Renal pelvis (tissue), 12 donors: ENCODE measurements at places on chromosomes 5 and 9.

- no peak for DNase-seq
These were observed 28.8 kb downstream of the ADAMTSL2 start for GRCh38 chr9:133563291-133563796.

DNA sequence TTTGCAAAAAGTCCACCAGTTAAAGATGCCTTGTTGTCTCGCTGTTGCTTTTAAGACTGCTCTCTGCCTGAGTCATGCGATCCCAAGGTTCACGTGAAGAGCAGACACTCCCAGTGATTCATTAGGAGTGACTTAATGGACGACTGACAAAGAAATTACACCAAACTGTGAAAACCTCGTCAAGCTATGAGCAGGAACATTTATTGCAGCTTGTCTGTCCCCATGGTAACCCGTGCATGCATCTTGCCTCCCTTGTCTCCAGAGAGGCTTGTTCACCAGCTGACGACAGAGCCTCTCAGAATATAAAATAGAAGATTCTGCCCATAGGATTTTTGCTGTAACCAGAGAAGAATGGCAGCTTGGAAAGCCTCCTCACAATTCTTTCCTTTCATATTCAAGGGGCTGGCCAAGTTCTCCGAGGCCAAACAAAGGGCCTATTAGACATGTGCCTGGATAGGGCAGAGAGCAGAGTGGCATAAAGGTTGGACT lies 352.7 kb downstream of the SPOCK1 start:
- DNase-seq, result peak; percentile 88

DNA sequence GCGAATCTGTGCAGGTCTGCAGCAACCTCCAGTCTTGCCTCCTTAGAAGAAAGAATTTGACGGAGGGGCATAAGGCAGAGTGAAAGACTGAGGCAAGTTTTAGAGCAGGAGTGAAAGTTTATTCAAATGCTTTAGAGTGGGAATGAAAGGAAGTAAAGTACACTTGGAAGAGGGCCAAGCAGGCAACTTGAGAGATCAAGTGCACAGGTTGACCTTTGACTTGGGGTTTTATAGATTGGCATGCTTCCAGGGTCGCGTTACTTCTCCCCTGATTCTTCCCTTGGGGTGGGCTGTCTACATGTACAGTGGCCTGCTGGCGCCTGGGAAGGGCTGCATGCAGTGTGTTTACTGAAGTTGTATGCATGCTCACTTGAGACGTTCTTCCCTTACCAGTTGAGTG lies 127.2 kb upstream of the FER start:
- no peak for DNase-seq

- DNase-seq, result no peak
These were observed 14.1 kb upstream of the STRBP start for GRCh38 chr9:123282362-123283047.

DNA sequence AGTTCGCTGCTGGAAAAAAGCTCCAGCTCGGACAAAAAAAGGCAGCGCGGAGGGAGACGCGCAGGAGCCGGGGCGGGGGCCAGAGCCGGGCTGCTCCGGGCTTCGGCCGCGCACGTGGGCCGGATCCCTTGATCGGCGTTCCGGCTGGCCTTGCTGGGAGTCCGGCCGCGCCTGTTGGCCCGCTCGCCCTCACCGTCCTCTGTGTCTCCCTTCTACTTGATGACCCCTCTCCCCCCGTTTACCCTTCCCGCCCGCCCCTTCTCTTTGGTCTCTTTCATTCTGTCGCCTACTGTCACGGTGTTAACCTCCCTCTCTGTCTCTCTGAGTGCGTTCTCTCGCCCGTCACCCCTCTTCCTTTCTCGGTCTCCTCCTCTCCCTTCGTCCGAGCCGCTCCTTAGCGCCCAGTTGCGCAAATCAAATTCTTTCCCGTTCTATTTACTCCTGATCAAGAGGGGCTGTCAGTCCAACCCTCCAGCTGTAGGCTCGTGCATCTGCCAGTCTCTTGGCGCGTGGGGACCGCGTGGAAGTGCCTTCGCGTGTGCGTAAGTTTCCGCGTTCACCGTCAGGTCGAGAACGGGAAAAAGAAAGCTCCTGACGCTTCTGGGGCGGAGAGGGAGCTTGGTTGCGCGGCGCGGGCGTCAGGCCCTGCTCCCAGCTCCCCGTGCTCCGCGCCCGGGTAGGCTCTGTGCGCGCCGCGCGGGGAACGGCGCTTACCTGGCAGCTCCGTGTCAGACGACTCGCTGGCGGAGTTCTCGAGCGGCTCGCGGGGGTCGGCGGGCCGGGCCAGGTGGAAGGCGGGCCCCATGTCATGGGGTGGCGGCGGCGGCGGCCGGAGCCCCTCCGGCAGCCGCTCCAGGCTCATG lies 798 bp downstream of the PITX1 start:
- no peak for DNase-seq

DNA sequence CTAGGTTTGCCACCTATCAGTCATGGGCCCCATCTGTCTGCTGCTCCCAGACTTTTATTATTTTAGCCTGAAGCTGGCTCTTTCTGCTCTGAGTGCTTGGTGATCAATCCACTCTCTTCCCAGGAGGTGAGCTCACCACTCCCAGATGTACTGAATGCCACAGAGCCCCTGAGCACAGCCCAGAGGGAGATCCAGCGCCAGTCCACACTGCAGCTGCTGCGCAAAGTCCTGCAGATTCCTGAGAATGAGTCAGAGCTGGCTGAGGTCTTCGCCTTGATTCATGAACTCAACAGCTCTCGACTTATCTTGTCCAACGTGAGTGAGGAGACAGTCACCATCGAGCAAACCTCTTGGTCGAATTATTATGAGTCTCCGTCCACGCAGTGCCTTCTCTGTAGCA lies 36.0 kb downstream of the HMGXB3 start:
- no peak for DNase-seq

DNA sequence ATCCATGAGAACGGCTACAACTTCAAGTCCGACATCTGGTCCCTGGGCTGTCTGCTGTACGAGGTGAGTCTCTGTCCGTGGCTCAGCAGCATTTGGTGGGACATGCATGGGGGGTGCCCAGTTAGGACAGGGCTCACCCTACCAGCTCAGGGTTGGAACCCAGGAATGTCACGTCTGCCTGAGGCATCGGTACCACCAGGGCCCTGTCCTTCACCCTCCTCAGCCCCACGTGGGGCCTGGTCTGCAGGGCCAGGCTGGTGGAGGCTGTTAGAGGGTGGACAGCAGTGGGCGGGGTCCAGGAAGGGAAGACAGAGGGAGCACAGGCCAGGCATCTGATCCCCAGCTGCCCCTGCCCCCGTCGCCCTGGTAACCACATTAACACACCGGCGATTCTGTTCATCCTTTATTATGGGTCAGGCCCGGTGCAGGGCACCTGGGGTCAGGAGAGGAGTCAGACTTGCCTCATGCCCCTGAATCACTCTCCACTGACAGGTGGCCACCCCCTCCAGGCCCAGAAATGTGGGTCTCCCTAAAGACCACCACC lies 75.6 kb downstream of the PSMB7 start:
- no peak for DNase-seq

GRCh38 chr5:124000538-124000937 lies 488.6 kb downstream of the CSNK1G3 start:
- no peak for DNase-seq

DNA sequence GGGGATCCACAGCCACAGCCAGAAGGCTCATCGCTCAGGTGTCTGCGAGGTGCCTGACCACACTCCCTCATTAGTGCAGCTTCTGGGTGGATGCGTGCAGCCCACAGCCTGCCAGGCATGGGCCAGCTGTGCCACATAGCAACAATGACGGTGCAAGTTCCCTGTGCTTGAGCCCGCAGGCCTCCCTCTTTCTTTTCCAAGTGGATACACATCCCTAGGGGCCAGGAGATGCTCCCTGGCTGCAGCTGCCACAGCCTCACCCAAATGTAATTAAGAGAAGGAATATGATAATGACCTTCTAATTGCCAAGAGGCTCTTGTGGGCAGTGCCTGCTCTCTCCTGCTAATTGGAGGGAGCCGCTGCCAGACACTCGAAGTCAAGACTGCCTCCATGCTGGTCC lies 116.0 kb upstream of the PPP1R26 start:
- no peak for DNase-seq

DNA sequence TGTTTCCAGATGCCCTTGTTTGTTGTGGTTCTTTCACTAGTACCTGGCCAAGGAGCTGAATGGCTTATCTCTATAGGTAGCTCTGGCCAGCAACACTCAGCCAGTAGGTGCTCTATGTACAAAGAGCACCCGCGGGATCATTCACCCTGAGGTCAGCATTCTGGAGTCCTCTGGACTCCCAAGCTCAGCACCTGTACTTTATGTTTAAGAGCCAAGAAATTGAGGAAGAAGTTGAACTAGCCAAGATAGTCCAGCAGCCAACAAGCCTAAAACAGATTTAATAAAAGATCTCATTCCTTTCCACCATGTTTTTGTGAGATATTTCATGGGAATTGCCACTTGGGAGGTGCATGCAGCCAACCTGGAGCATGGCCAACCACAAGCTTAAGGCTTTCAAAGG lies 242.6 kb upstream of the PAPPA start:
- no peak for DNase-seq

GRCh38 chr5:107893642-107894041 lies 222.9 kb upstream of the EFNA5 start:
- DNase-seq, result no peak

- no peak for DNase-seq
These were observed 25.8 kb downstream of the LMBRD2 start for GRCh38 chr5:36125868-36126267.

DNA sequence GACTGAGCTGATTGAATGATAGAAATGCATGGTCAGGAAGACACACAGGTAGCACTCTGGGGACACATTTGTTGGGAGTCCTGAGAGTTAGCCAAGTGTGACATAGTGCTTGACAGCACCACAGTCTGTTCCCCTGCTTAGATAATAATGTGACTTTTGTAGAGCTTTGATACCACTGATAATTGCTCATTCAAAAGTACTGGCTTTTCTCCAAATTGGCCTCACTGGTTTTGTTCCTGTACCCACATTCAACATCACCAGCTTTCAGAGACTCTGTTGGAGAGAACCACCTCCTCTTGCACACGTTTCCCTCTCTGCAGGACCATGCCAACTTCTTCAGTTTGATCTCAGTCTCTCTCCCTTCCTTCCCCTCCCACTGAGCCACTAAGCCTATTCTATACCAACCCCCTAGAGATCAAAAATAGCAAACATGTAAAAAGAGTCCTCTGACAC lies 52.5 kb upstream of the IL7R start:
- DNase-seq, result no peak

DNA sequence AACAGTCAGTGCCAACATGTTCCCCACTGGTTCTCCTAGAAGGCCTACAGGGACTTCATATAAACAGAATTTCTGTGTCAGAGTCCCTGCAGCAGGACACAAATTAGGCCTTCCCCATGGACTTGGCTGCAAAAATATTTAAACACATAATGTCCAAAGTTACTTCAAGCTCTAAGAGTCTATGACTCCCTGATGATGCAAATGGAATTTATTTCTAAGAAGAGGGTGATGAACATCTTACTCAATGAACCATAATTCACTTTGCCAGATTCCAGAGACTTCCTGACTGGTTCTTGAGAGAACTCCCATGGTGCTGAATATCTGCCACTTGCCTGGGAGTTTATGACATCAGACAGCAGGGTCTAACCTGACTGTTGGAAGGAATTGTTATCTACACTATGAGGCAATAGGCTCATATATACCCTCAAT lies 32.7 kb upstream of the ADRA1B start:
- DNase-seq, result no peak

GRCh38 chr9:19947996-19948395 lies 159.2 kb upstream of the SLC24A2 start:
- DNase-seq, result no peak

DNA sequence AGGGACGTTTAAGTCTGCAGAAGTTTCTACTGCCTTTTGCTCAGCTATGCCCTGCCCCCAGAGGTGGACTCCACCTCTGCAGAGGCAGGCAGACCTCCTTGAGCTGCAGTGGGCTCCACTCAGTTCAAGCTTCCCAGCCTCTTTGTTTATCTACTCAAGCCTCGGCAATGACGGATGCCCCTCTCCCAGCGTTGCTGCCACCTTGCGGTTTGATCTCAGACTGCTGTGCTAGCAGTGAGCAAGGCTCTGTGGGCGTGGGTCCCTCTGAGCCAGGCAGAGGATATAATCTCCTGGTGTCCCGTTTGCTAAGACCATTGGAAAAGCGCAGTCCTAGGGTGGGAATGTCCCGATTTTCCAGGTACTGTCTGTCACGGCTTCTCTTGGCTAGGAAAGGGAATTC lies 2188.5 kb upstream of the WWC1 start:
- DNase-seq, result no peak

DNA sequence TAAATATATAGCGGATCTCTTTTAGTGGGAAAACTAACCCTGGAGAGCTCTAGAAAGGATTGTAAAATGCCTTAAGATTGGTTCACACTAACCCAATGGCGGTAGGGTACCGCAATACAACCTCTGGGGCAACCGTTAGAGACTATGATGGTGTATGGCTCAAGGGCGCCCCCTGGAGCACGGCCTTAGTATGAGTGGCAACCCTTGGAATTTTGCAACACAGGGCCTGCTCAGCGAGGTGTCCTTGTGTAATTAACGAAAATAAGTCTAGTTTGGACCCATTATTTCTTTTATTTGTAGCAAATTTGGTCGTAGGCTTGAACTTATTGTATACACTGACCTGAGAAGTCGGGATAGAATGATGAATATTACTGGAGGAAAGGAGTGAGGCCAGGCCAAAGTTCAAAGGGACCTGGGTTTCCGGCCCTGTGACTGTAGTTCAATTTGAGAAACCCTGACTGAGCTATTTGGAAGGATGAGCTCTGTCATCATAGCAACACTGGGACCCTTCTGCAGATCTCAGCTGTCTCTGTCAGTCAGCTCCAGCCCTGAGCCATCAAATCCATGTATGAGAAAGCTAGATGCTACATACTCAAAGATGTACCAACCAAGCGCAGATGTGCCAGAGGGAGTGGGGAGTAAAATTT lies 54.8 kb downstream of the CAMK4 start:
- DNase-seq, result peak; percentile 10

- DNase-seq, result no peak
These were observed 2.4 kb downstream of the ATG12 start for GRCh38 chr5:115838885-115839518.
